ENCODE measurements at places on chromosomes 7 and 10. TPM values are rescaled to one million over a fixed set of nuclear protein-coding genes. Genes with fewer than 3 reads are reported as not detected.

GRCh38 chr7:116686812-116687419, 14.9 kb downstream of the MET start:
- DNase-seq, result no peak

DNA sequence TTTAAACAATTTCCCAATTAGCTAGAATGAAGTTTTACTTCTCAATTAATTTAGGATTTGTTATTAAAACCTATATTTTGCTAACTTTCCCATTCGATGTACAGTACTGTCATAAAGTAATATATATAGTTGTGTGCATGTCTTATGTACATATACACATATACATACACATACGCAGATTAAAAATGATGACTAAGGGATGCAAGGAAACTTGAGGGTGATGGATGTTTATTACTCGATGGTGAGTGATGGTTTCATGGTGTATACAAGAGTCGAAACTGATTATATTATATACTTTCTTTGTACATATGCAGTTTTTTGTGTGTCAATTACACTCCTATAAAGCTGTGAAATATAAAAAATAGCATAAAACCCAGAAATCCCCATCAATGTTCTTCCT, 248.2 kb downstream of the COBL start:
- DNase-seq, result no peak

The SLC13A4 gene
- total RNA-seq, result 0.29 TPM

DNA sequence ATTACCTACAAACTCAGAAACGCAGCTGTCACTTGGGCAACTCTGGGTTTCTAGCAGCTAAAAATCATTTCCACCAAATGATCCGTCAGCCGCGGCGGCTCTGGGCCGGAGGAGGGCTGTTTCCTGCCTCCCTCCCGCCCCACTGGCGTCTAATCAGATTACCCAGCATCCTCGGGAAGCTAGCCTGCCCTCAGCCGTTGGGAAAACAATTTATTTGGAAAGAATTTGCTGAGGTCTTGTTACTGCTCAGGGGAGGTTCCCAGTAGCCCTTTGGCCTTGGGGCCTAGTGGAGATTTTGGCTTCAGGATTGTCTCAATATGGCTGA, 65.0 kb upstream of the ADGRA1 start:
- DNase-seq, result no peak

GRCh38 chr10:102400076-102400475, 4.6 kb downstream of the NFKB2 start:
- no peak for DNase-seq

The CCDC3 gene
- total RNA-seq, result 8.2 TPM

GRCh38 chr10:5071411-5072198, 22.6 kb upstream of the AKR1C3 start:
- peak; percentile 63 for DNase-seq

- DNase-seq, result no peak
Observed at GRCh38 chr7:151999424-152000090, 25.9 kb upstream of the GALNT11 start.

All from breast epithelium (tissue), 4 donors.